ENCODE measurements at places on chromosomes 2 and 18.

DNA sequence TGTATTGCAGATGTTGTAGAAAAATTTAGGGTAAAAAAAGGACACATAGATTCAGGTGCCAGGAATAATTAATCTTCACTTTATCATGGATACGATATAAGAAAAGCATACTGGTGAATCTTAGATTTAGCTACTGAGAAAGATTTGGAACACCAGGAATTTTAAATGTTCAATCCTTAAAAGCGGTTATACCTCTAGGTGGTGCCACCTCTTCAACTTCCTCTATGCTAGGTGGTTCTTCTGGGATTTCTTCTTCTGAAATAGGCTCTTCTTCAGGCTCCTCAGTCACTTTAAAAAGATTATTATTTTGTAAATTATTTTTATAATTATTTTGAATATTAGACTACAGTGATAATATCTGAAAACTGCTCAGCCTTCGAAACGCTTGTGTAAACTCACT is 133.1 kb downstream of the TTN start:
- DNase-seq, result no peak

- DNase-seq, result no peak
These were observed 718 bp upstream of the TNP1 start for GRCh38 chr2:216860426-216861137.

DNA sequence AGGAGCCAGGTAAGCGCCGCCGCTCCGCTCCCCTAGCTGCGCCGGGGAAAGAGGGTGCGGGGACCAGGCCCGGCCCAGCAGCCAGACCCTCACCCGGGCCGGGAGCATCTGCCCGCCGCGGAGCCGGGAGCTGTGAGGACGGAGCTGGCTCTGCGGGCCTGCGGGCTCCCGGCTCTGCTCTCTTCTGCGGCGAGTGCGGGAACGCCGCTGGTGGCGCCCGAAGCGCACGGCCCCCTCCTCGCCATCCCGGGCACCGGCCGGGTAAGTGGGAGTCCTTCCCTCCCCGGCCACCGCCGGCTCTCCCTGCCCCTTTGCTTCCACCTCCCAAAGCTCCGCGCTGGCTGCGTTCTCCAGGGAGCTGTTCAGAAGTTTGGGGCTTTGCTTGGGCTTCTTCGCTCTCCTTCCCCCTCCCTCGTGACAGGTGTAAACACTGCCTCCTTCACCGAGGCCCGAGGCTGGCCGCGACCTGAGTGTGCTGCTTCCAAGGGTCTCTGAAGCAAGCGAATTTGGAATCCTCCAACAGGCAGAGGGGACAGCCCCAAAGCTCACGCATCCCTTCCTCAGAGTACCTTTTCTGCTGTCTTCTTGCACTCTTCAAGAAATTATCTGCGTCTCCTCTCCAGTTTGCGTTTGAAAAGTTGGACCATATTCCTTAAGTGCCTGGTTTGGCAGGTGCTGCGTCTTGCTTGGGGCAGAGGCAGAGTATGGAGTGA is 632 bp downstream of the AFTPH start:
- no peak for DNase-seq

DNA sequence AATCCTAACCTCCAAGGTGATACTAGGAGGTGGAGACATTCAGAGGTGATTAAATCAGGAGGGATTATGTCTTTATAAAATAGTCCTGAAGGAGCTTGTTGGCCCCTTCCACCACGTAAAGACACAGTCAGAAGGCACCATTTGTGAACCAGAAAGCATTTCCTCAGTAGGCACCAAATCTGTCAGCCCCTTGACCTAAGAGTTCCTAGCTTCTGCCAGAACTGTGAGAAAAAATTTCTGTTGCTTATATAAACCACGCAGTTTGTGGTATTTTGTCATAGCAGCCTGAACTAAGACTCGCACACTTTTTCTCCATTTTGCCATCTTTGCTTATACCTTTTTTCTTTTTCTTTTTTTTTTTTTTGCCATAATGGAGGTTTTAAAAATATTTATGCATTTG is 18.6 kb upstream of the NARS1 start:
- no peak for DNase-seq

DNA sequence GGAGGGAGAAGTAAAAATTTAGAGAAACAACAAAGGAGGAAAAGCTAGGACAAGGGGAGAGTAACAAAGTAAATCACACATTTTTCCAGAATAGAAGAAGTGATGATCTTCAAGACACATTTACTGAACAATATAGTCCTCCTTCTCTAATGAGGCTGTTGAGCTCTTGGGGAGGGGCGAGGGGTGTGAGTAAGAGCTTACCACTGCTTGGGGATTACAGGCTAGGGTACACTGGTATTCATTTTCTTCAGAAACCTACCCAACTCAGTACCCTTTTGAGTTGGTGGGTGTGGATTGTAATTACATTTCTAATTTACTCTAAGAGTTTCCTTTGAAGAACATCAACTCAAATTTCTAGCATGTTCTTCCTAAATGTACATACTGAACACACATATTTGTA is 157.7 kb upstream of the ZFP36L2 start:
- no peak for DNase-seq

DNA sequence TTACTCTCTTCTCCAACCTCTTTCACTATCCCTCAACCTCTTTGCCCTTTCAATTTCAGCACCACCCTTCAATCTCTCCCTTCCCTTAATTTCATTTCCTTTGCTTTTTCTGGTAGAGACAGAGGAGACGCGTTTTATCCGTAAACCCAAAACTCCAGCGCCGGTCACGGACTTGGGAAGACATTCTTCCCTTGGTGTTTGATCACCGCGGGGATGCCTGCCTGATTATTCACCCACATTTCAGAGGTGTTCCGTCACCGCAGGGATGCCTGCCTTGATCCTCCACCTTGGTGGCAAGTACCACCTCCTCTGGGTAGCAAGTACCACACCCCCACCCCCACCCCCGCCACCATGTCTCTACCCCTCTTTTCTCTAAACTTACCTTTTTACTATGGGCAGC is 669.4 kb upstream of the PKDCC start:
- DNase-seq, result no peak

DNA sequence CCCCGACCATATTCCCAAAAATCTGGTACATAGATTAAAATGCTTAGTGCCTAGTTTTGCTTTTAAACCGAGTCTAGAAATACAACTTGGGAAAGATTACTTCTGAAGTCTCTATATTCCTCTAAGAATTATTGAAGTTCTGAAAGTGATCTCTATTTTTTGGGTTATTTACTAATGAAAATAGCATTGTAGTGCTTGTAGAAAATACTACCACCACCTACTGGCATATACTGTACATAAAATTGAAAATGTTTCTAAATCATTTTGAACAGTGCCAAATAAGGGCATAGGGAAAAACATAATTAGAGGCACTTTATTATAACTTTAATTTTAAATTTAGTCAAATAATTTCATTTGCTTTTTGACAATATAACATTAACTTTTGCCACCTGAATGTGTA is 1399.6 kb upstream of the ZEB2 start:
- no peak for DNase-seq

- DNase-seq, result no peak
These were observed 7.6 kb downstream of the NEU4 start for GRCh38 chr2:241816431-241817121.

- no peak for DNase-seq
These were observed 50.6 kb upstream of the GPC1 start for GRCh38 chr2:240384711-240385450.

GRCh38 chr2:12456293-12457106 is 260.2 kb upstream of the TRIB2 start:
- DNase-seq, result peak; percentile 62

GRCh38 chr18:35283923-35284794 is 5.9 kb downstream of the ZSCAN30 start:
- no peak for DNase-seq

- peak; percentile 27 for DNase-seq
These were observed 30.5 kb downstream of the B3GNT7 start for GRCh38 chr2:231425811-231426703.

GRCh38 chr2:70418514-70418913 is 116.6 kb upstream of the FAM136A start:
- no peak for DNase-seq

DNA sequence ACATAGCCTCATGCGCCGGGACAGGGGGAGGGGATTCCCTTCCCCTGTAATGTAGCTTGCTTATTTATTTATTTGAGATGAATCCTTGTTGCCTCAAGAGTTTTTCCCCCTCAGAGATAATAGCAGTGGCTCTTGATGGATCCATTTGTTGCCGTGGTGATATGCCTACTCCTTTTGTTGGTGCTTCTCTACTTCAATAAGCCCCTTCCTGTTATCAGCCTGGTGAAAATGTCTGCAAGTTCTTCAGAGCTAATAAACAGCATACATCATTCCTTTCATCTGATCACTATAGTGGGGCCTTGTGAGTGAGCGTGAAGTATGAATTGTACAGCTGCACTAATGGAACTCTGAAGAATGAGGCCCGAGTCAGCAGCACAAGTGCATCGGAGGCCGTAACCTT is 19.4 kb downstream of the FZD5 start:
- no peak for DNase-seq

- DNase-seq, result no peak
These were observed 5.5 kb upstream of the MSH6 start for GRCh38 chr2:47777277-47777937.

DNA sequence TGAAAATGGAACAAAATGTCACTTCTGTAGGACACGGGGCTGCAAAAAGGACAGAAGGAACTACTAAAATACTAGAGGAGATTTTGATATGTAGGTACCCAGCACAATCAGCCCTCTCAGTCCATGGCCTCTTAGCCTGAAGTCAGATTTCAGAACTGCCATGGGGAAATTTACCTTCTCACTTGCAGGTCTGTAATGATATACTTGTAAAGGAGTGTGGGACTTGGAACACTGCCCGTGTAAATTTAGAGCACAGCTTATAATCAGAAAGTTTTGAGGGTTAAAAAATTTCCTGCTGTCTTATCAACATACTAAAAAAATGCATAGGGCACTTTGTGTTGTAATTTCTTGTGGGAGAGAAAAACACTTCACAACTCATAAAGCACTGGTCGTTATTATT is 60.6 kb downstream of the ZEB2 start:
- no peak for DNase-seq

GRCh38 chr18:53941601-53942338 is 282.7 kb downstream of the MBD2 start:
- no peak for DNase-seq

GRCh38 chr2:241412144-241412543 is 56.1 kb downstream of the FARP2 start:
- no peak for DNase-seq

DNA sequence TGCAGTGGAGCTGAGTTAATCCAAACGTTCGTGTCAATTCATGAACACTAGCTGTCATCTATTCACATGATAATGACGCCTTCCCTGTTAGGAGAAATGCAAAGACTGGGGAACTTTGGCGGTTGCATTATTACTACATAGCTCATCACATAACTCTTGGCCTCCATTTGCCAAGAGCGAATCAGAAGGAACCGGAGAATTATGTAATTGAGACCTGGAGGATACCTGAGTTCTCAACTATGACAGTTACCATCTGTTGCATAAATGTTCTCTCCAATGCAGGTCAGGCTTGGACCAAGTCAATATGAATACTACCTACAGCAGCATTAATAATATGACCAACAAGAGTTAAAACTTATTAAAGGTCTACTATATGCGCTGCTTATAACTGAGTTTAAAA is 274.5 kb downstream of the CLIP4 start:
- DNase-seq, result no peak

- no peak for DNase-seq
These were observed 198.3 kb upstream of the DLGAP1 start for GRCh38 chr18:4653418-4653817.

GRCh38 chr2:27263287-27264252 is 723 bp upstream of the SLC30A3 start:
- no peak for DNase-seq

DNA sequence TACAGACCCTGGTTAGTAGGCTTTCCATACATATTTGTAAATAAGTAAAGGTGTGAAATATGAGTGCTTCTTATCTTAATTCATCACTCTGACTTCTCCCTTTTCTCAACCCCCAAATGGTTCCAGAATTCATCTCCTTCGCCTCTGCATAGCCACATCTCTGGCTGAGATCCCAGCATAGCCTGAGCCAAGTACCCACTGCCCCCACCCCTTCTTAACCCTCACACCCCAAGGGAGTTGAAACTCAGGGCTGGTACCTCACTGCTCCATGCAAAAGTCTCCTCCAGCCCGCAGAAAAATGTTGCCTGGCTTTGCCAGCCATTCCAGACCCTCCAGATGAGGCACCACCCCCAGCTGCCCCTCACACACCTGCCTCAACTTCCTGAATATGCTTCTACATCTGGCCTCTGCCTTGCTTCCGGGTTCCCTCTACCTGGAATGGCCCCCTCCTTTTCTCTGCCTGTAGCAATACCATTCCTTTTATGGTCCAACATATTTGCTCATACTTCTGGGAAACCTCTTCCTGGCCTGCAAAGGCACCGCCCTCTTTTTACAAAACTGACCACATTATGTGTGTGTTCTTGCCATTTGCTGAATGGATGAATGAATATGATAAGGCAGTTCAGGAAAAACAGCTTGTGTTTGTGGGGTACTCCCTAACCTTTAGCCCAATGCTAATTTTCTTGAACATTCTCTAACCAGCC is 112.8 kb downstream of the CELF4 start:
- no peak for DNase-seq

GRCh38 chr18:54585743-54586142 is 5.3 kb upstream of the DYNAP start:
- DNase-seq, result no peak

DNA sequence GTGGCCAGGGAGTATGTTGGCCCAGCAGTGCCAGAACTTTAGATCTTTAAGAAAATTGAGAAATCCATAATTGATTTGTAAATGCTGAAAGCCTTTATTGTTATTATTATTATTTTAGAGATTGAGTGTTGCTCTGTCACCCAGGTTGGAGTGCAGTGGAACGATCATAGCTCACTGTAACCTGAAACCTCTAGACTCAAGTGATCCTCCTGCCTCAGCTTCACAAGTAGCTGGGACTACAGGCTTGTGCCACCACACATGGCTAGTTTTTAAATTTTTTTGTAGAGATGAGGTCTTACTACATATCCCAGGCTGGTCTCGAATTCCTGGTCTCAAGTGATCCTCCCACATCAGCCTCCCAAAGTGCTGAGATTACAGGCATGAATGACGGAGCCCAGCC is 143.2 kb upstream of the CCDC68 start:
- DNase-seq, result no peak

GRCh38 chr2:8224347-8225190 is 457.3 kb upstream of the ID2 start:
- no peak for DNase-seq

- DNase-seq, result peak; percentile 71
These were observed 28.5 kb downstream of the HPCAL1 start for GRCh38 chr2:10331027-10331701.

DNA sequence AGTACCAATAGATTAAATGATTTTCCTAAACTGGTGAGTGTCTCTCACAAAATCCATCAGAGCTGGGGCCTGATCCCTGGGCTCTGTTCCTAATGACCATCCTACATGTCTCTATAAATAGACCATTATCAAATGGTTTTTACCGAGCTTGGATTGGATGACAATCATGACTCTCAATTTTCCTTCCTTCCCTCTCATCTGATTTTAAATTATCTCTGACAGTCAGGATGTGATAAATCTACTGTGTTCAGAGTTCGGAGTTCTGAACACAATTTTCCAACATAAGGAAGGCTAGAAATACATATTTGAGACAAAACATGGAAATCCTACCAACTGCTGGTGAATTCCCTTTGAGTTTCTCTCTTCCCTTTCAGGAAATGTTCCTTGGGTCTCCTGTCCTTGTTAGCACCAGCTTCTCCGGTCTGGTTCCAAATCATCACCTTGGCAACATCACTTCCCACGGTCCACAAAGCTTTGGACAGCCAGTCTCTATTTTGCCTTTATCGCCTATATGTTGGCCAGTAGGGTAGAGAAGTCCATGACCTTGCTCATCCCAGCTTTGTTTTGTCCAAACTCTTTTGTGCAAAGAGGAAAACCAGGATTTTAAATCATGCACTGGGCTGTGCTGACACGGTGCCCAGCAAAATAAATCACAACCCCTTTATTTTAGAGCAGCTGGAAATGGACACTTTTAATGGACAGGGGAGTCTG is 139.6 kb upstream of the ITGA6 start:
- DNase-seq, result no peak

Data from stimulated activated CD8-positive, alpha-beta memory T cell treated with anti-CD3 and anti-CD28 coated beads, Interleukin-15, amount 100 ng/mL, for 48 hours (primary cell).